ENCODE measurements at places on chromosomes 11 and 22.

DNA sequence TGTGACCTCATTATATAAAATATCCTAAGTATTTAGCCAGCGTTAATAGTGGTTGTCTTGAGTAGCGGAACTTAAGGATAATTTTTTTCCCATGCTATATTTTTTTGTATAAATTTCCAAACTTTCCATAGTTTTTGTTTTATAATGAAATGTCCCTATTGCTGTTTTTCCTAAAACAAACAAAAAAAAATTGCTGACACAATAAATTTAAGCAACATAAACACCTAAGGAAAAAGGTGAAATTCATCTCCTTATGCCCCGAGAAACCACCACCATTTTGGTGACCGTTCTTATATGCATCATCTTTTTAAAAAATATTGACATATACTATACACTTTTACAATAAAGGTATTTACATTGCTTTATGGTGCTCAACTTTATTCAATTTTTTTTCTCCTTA, 708.8 kb upstream of the ANO5 start:
- DNase-seq = no peak

DNA sequence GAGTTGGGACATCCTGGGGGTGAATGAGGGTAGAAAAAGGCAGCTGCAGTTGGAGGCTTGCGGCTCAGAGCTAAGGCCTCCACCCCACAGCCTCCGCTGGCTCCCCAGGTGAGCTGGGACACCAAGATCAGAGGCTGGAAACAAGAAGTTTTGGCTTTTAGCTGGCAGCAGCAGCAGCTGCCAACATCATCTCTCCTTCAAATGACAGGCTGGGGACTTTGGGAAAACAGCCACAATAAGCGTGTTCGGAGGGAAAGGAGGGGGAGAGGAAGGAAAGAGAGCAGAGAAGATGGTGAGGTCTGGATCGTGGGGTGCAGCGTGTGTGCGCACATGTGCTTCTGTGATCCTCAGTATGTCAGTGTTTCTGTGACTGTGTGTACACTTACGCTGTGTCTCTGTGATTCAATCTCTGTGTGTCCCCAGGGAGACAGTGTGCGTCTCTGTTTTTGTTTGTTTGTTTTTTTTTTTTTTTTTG, 62.0 kb upstream of the RASD2 start:
- no peak for DNase-seq

DNA sequence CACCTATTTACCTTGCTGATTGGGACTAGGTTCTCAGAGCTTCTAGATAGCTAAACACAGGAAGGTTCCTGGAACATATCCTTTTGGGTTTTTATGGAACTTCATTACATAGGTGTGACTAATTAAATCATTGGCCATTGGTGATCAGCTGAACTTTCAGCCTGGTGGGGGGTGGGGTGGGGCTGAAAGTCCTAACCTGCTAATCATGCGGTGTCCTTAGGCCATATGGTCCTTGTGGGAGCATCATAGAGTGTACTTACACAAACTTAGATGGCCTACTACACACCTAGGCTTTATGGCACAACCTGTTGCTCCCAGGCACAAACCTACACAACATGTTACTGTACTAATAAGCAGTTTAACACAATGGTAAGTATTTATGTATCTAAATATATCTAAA, 8.6 kb upstream of the SELENOH start:
- no peak for DNase-seq

GRCh38 chr11:126630893-126631798, 275.7 kb downstream of the ST3GAL4 start:
- DNase-seq = no peak

- no peak for DNase-seq
These were observed 32.9 kb downstream of the RBFOX2 start for GRCh38 chr22:35995772-35996171.

DNA sequence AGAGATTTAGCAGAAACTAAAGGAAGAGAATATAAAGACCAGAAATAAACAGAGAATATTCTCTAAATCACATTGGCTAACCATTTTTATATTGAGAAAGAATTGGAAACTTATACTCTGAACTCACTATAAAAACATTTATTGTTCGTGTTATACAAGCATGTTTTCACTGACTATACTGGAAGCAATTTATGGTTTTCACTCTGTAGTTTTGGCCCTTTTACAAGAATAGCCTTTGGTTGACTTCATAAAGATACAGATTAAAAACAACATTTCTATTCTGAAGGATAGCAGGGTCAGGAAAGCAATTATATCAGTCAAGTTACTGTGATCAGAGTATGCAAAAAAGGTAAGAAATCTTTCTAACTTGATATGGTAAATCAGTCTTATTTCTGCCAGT, 965.7 kb upstream of the FAT3 start:
- no peak for DNase-seq

DNA sequence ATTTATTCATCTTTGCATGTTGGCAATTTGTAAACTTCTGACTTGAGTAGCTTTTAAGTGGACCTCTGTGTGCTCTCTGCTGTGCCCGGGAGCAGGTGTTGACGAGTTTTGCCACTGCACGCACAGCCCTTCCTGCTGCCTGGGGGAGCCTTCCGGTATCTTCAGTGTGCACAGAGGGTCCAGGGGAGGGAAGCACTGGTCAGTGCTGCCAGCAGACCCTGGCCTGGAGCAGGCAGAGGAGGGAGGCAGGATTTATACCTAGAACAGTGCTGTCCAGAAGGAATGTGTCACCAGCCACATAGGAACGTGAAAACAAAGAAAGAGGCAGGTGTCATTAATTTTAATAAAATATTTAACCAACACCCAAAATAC, 403.6 kb downstream of the TBC1D22A start:
- no peak for DNase-seq

- peak; percentile 83 for DNase-seq
These were observed 111.2 kb upstream of the THY1 start for GRCh38 chr11:119533921-119534736.

DNA sequence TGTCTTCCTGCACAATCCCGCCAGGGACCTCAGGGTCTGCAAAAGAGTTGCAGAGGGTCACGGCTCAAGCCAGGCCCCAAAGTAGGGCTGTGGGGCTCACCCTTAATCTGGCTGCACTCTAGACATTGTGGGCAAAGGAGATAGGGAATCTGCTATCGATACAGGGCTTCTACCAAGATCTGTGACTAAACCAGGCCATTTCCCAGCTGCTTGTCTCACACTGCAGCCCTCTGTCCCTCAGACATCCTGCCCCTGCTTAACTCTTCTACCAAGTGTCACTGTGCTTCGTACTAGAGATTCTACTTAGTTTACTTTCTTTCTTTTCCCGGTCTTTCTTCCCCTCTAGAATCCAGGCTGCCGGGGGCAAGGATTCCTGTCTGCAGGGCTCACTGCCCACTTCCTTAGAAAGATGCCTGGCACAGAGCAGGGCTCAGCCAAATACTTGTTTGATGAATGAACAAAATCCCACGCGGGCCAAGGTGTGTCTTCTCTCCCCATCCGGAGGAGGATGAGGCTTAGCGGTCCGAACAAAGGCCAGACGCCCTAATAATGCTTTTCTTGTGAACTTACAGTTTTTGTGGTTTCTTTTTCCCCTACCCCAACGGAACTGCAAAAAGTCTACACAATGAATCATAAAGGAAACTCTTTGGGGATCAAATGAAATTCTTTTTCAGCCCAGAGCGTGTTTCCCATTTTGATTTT, 61.3 kb upstream of the ANO1 start:
- DNase-seq = no peak

DNA sequence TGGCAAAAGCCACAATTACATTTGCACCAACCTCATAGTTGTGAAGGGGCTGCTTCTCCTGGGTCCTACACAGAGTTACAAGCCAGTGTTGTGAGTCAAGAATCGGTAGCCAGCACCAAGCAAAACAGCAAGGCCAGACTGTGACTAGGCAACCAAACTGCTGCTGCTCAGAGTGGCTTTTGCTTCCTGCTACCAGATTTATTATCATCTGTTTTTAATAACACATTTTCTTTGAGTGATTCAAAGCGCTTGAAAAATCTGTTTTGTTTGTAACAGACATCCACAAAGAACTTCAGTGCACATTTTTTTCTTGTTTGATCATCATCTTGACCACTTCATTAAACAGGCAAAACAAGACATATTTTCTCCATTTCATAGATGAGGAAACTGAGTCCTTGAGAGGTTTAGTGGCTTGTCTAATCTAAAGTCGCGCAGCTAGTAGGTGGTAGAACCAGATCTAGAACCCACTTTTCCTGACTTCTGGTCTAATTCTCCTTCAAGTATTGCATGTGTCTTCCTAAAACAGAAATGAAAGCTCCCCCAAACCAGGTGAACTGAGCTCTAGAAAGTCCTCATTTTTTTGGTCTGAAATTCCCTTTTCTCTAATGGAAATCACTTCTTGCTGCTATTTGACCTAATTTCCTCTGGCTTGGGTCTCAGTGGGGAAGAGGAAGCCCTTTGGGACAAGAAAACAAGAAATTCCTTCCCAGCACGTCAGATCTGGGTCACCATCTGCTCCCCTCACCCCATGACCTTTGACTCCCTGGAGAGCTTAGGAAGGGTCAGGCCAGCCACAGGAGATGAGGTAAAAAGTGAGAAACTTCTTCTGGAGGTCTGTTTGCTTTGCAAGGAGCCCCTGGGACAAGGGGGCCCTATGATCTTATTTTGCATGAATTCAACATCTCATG, 39.9 kb downstream of the CWC15 start:
- no peak for DNase-seq

DNA sequence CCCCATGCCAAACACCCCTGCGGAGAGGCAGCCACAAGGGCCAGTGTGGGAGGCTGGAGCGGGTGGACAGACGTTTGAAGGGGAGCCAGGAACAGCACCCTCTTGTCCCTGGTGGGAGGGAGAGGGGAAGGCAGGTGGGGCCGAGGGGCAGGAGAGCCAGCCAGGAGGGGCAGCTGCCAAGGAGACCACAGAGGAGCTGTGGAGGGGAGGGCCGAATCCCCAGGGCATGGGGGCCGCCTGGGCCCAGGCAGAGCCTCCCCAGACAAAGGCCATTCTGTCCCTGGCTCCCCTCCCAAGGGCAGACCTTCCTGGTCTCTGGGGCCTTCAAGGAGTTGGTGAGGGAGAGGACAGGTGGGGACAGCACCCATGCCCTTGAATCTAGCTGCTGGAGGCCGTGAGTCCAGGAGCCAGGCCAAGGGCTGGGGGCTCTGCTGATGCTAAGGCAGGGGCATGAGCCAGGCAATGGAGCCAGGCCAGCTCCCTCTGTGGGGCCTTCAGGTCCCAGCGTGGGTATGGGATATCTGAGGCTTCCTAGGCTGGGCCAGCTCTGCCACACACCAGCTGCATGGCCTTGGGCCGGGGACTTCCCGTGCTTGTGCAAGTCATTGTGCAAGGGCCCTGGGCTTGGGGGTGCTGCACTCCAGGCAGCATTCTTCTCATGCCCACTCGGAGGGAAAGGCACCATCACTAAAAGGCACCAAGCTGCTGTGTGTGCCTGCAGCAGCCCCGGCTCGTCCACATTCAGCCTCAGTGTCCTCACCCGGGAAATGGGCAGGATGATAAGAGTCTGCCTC, 11.4 kb downstream of the EMID1 start:
- no peak for DNase-seq

DNA sequence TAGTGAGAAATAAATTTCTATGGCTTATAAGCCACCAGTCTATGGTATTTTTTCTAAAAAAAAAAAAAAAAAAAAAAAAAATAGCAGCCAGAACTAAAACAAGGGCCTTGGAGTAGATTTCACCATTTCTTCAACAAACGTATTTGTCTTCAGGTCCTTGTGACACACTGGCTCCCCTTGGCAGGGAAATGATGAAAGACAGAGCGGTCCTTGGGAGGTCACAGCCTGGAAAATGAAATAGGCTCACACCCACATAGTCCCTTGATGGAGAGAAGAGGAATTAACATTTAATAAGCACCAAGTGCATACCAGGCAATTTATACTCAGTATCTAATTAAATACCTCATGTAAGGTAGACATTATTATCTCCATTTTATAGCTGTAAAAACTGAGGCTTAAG, 25.7 kb upstream of the ACER3 start:
- no peak for DNase-seq

GRCh38 chr11:45435706-45436105, 149.6 kb upstream of the SYT13 start:
- no peak for DNase-seq

DNA sequence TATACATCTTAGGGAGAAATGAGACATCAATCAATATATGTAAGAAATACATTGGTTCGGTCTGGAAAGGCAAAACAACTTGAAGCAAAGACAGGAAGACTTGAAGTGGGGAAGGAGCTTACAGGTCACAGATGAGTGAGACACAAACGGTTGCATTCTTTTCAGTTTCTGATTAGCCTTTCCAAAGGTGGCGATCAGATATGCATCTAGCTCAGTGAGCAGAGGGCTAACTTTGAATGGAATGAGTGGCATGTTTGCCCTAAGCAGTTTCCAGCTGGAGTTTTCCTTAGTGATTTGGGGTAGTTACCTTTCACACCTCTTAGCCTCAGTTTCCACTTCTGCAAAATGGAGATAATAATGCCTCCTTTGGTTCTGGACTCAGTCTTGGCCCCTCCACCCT, 15.8 kb downstream of the LHFPL7 start:
- DNase-seq = no peak

DNA sequence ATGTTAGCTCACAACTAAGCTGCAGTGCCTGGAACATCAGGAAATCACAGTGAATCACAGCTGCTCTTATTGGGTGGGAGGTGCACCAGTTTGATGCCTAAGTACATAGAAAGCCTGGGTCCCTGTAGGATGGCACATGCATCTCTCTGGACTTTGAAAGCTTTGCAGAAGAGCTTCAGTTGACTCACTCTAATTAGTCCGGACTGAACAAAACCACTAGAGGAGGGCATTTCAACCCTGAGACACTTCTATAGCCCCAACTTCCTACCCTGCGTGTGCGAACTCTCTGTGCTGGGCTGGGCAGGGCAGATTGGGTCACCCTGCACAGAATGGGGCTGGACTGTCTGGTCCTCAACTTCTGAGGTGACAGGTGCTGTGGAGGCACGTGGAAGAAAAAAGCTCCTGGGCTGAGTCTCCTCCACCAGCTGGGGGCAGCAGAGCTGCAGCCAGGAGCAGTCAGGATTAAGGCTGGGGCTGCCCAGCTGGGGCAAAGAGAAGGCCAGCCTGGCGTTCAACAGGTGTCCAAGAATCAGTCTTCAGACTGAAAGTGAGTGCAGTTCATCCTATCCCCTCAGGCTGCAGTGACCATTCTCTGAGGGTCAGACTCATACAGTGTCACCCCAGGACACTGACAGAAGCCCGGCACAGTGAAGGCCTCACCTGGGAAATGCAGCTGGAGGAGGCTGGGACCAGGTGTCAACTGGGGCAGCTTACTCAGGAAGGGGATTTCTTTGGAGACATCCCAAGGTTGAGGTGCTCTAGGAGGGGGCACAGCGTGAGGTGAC, 22.1 kb downstream of the GGTLC2 start:
- peak; percentile 52 for DNase-seq

DNA sequence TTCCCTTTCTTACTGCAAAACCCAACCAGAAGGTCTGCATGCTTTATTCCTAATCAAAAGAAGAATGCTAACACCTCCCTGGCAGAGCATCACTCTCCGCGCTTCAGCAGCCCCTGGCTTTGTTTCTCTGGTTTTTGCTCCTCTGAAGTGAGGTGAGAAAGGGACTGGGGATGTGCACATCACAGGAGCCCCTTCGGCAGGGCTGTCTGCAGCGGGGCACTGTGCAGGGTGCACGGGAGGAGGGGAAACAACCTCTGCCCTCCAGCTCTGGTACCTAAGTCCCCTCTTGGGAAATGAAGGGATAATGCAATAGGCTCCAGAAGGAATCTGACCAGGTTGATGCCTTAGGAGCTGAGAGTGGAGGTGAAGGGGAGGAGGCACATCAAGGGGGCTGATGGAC, 312.7 kb downstream of the NTM start:
- no peak for DNase-seq

GRCh38 chr11:95991545-95991944, 67.6 kb upstream of the MTMR2 start:
- DNase-seq = no peak

GRCh38 chr11:69959461-69959860, 118.7 kb upstream of the ANO1 start:
- no peak for DNase-seq

Measured in HEK293T (cell line).